Lung (tissue), 17 donors: ENCODE measurements at places on chromosomes 5 and 9. TPM values are rescaled to one million over a fixed set of nuclear protein-coding genes. Genes with fewer than 3 reads are reported as not detected.
A peak's percentile ranks its signal among the peaks of the same experiment; 100 is the strongest.

DNA sequence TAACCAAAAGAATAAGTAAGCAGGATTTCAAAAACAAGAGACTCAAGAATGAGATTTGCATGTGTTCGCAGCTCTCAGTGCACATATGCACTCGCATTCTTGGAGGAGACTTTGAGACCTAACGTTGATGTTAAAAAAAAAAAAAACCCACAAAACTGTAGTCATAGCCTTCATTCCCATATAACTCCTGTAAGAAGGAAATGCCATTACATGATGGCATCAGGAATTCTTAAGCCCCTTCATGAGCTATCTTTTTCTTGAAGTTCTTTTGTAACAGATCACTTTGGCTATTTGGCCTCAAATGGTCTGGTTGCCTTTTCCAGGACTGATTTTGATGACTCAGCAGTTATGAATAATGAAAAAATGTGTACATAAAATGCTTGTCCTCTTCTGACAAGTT is 113.8 kb downstream of the ALDH1A1 start:
- no peaks in the 10 kb centered on the region for H3K27me3 ChIP-seq
- no peak overlapping the region for H3K4me3 ChIP-seq
- H3K36me3 ChIP-seq, result no peaks in the 10 kb centered on the region
- H3K27ac ChIP-seq, result no peak overlapping the region
- H3K4me1 ChIP-seq, result no peaks in the 10 kb centered on the region

GRCh38 chr5:140270008-140270407 is 32.9 kb downstream of the PFDN1 start:
- H3K4me3 ChIP-seq, result no peak overlapping the region
- H3K27ac ChIP-seq, result no peak overlapping the region
- no peaks in the 10 kb centered on the region for H3K36me3 ChIP-seq
- peaks cover 26% of the 10 kb centered on the region for H3K4me1 ChIP-seq

GRCh38 chr5:56310711-56311204 is 77.6 kb upstream of the ANKRD55 start:
- H3K27ac ChIP-seq, result no peak overlapping the region
- no peak overlapping the region for H3K4me3 ChIP-seq
- H3K27me3 ChIP-seq, result no peaks in the 10 kb centered on the region
- DNase-seq, result peak; percentile 90

DNA sequence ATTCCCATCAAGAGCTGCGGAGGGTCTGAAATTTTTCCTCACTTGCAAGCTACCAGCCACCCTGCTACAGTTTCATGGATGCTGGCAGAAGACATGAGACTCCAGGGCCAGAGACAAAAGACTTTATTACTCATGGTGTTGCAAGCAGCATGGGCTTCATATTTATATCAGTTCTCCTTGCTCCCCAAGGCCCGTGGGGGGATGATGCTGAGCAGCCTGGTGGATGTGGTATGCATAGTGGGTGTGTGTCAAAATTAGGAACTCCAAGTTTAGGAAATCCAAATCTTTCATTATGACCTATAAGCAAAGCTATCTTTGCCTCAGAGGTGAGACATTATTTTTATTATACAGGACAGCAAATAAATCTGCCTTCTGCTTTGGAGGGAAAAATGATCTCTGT is 105.7 kb upstream of the ALDH1B1 start:
- DNase-seq, result no peak
- no peak overlapping the region for H3K4me3 ChIP-seq
- no peaks in the 10 kb centered on the region for H3K36me3 ChIP-seq
- no peaks in the 10 kb centered on the region for H3K27me3 ChIP-seq
- no peak overlapping the region for H3K27ac ChIP-seq

The RANBP17 gene
- 5.3 TPM for polyA plus RNA-seq

DNA sequence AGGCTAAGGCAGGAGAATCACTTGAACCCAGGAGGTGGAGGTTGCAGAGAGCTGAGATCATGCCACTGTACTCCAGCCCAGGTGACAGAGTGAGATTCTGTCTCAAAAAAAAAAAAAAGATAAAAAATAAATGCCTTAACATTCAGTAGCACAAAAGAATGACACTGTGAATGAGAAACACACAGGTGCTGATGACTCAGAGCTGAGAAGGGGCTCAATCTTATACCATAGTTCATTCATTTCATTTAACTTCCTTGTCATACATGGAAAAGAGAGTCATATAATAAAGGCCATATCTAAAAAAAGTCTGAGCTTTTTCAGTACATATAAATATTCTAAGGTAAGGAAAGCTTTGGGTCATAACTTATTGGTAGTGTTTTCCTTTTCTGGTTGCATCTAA is 40.6 kb downstream of the WWC1 start:
- no peaks in the 10 kb centered on the region for H3K36me3 ChIP-seq
- H3K4me1 ChIP-seq, result peaks cover 32% of the 10 kb centered on the region
- no peaks in the 10 kb centered on the region for H3K27me3 ChIP-seq
- no peak overlapping the region for H3K4me3 ChIP-seq

DNA sequence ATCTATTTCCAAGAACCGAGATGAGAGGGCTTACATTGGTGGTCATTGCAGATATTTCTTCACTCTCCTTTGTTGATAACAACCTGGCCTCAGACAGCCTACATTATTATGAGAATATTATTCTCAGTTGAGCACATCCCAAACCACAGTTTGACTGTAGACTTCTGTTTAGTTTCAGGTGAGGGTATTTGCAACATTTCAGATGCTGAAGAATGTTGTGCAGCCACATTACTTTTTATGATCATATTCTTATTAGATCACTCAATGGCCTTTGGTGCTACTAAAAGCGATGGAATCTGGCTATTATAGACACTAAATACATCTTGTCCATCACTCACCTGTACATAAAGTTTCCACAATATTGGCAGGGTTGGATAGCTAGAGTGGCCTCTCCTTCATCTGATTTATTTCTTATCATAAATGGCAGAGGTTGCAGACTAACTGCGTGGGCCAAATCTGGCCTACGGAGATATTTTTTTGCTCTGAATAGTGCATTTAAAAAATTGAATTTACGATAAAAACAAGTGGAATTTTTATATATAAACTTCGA is 26.2 kb upstream of the RICTOR start:
- no peaks in the 10 kb centered on the region for H3K4me1 ChIP-seq
- no peak overlapping the region for H3K4me3 ChIP-seq
- H3K36me3 ChIP-seq, result no peaks in the 10 kb centered on the region
- H3K27ac ChIP-seq, result no peak overlapping the region
- no peaks in the 10 kb centered on the region for H3K27me3 ChIP-seq

- no peaks in the 10 kb centered on the region for H3K36me3 ChIP-seq
- no peaks in the 10 kb centered on the region for H3K4me1 ChIP-seq
- no peak for DNase-seq
Observed at GRCh38 chr9:97766092-97766491, 69.0 kb upstream of the XPA start.

DNA sequence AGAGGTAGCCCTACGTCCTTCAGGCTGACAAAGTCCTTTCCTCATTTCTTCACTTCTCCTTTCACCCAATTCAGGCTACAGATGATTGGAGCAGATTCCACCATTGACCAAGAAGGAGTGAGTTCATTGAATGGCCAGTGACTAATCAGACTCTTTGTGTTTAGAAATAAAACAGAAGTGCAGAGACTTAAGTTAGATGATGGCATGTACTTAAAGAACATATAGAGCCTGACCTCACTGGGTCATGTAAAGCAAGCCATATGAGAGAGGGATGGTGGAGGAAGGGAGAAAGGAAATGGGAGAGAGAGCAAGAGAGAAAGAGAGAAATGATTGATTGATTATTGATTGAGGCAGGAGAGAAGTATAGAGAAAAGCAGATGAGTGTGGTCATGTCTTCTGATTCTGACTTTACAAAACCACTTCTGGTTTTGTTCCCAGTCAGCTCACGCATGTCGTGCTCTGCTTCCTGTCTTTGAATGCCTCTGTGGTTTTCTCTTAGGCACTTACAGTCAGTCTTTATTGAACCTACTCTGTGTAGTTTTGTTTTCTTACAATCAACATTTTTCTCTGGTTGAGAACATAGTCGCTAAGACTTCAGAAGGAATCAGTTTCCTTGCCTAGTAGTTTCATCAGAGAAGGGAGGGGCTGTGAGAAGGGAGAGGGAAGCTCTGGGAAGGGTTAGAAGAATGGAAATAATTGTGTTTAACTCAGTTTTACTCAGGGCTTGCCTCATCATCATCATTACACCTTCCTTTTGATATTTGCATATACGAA is 149.2 kb upstream of the KLF9 start:
- H3K4me1 ChIP-seq, result peaks cover 29% of the 10 kb centered on the region
- DNase-seq, result no peak
- H3K27me3 ChIP-seq, result no peaks in the 10 kb centered on the region

DNA sequence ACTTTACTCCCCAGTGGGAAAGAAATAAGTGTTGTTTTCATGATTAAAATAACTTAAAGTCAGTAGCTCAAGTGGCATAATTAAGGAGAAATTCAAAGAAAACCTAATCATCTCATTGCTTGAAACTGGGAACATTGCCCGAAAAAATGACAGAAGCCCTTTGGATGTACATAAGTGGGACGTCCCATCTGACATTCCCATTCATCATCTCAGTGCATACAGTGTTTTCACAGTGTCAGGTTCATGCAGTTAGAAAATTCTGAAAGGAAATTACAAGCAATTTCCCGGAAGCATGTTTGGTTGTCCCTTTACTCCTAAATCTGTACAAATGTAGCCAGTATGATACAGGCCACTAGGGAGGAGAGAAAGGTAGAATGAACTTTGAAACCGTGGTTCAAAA is 95.6 kb downstream of the ADAMTS16 start:
- no peaks in the 10 kb centered on the region for H3K4me1 ChIP-seq
- no peak overlapping the region for H3K4me3 ChIP-seq
- H3K36me3 ChIP-seq, result no peaks in the 10 kb centered on the region
- no peaks in the 10 kb centered on the region for H3K27me3 ChIP-seq
- DNase-seq, result no peak

- no peaks in the 10 kb centered on the region for H3K27me3 ChIP-seq
- H3K4me1 ChIP-seq, result peaks cover 10% of the 10 kb centered on the region
- H3K4me3 ChIP-seq, result no peak overlapping the region
- no peaks in the 10 kb centered on the region for H3K36me3 ChIP-seq
- H3K27ac ChIP-seq, result no peak overlapping the region
Observed at GRCh38 chr5:74314906-74315305, 325.6 kb downstream of the ENC1 start.

GRCh38 chr9:106830527-106831150 is 32.3 kb upstream of the ZNF462 start:
- peaks cover 11% of the 10 kb centered on the region for H3K4me1 ChIP-seq
- DNase-seq, result no peak
- no peaks in the 10 kb centered on the region for H3K27me3 ChIP-seq
- no peak overlapping the region for H3K27ac ChIP-seq

The KIF4B gene
- polyA plus RNA-seq, result 0.02 TPM

- no peaks in the 10 kb centered on the region for H3K36me3 ChIP-seq
- H3K27ac ChIP-seq, result no peak overlapping the region
- peak; percentile 33 for DNase-seq
- no peak overlapping the region for H3K4me3 ChIP-seq
Observed at GRCh38 chr5:145761254-145761653, 73.9 kb downstream of the PRELID2 start.

- no peak overlapping the region for H3K4me3 ChIP-seq
- H3K4me1 ChIP-seq, result no peaks in the 10 kb centered on the region
- no peaks in the 10 kb centered on the region for H3K27me3 ChIP-seq
- DNase-seq, result no peak
Observed at GRCh38 chr9:32867026-32867425, 83.7 kb downstream of the TMEM215 start.

GRCh38 chr9:126123927-126124326 is 202.7 kb upstream of the MVB12B start:
- H3K27me3 ChIP-seq, result no peaks in the 10 kb centered on the region
- H3K27ac ChIP-seq, result no peak overlapping the region
- H3K36me3 ChIP-seq, result no peaks in the 10 kb centered on the region
- H3K4me1 ChIP-seq, result no peaks in the 10 kb centered on the region
- H3K4me3 ChIP-seq, result no peak overlapping the region

GRCh38 chr5:82820961-82821845 is 256.0 kb downstream of the TMEM167A start:
- no peaks in the 10 kb centered on the region for H3K4me1 ChIP-seq
- no peak for DNase-seq
- H3K4me3 ChIP-seq, result no peak overlapping the region
- H3K27ac ChIP-seq, result no peak overlapping the region

DNA sequence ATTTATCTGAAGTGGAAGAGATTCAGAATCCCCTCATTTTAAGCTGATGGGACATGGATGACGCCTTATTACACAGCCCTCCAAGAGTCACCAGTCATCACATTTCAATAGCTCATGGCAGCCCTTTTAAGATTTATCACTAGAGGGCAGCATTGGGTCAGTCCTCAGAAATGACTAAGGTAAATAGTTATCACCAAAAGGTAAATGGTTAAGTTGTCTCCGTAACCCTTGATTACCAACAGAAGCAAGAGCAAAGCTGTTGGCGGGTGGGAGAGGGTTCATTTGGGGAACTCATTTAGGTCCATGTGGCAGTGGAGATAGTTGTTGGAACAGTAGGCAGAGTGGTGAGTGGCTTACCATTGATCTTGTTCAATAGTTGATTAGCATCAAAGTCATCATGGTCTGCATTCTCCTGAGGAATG is 12.0 kb upstream of the C9 start:
- H3K27ac ChIP-seq, result no peak overlapping the region
- H3K27me3 ChIP-seq, result no peaks in the 10 kb centered on the region
- DNase-seq, result peak; percentile 65
- peaks cover 38% of the 10 kb centered on the region for H3K36me3 ChIP-seq
- H3K4me1 ChIP-seq, result no peaks in the 10 kb centered on the region

The OTP gene
- not detected for polyA plus RNA-seq

DNA sequence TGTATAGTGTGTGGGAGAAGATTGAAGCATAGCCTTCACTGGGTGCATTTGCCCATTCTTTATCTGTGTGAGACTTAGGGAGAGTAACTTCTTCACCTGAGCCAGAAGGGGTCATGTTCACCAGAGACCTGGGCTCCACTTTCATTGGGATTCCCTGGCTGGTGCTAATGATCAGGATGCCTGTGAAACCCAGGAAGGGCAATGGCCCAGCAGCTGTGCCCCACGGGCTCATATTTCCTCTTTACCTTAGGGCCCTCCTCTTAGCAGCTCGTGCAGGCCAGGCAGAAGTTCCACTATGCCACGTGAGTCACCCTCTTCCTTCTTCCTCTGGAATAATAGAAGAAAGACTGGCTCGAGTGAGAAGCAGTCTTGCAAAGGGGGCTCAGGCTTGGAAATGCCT is 5.0 kb downstream of the PPARGC1B start:
- H3K4me3 ChIP-seq, result no peak overlapping the region
- no peaks in the 10 kb centered on the region for H3K36me3 ChIP-seq
- H3K27ac ChIP-seq, result peak overlapping the region; percentile 25
- H3K4me1 ChIP-seq, result peaks cover 6% of the 10 kb centered on the region

GRCh38 chr5:143665866-143666265 is 146.1 kb upstream of the HMHB1 start:
- no peak overlapping the region for H3K27ac ChIP-seq
- no peaks in the 10 kb centered on the region for H3K27me3 ChIP-seq
- H3K36me3 ChIP-seq, result no peaks in the 10 kb centered on the region
- DNase-seq, result no peak

DNA sequence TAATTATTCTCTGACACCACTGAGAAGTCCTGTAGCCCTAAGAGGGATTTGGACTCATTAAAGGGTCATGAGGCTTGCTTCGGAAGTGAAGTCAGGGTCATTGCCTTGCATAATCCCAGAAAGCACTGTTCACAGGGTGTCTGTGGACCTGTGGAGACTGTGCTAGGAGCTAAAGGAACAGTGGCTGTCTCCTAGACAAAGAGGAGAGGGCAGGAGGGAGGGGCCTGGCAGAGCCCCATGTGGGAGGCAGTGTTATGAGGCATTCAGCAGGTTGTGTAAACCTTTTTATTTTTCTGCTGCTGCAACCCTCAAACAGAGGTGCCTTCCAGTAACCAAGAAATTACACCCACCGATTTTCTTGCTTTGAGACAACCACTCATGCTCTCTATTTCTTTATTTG is 3.3 kb downstream of the TMEM174 start:
- H3K4me1 ChIP-seq, result no peaks in the 10 kb centered on the region
- DNase-seq, result no peak
- H3K36me3 ChIP-seq, result no peaks in the 10 kb centered on the region
- H3K4me3 ChIP-seq, result no peak overlapping the region
- no peak overlapping the region for H3K27ac ChIP-seq
- no peaks in the 10 kb centered on the region for H3K27me3 ChIP-seq

The SLC1A3 gene
- 47.6 TPM for polyA plus RNA-seq
